ENCODE measurements at places on chromosomes 2 and 18.

GRCh38 chr2:220646424-220646823 lies 925.7 kb downstream of the EPHA4 start:
- H3K36me3 ChIP-seq = no peaks in the 10 kb centered on the region
- no peak overlapping the region for H3K27ac ChIP-seq
- H3K27me3 ChIP-seq = peaks cover 11% of the 10 kb centered on the region
- no peak overlapping the region for H3K4me3 ChIP-seq
- DNase-seq = no peak
- no peaks in the 10 kb centered on the region for H3K4me1 ChIP-seq

GRCh38 chr2:215728504-215729065 lies 284.8 kb downstream of the MREG start:
- H3K36me3 ChIP-seq = no peaks in the 10 kb centered on the region
- no peak overlapping the region for H3K4me3 ChIP-seq
- peaks cover 15% of the 10 kb centered on the region for H3K4me1 ChIP-seq
- H3K27me3 ChIP-seq = no peaks in the 10 kb centered on the region

DNA sequence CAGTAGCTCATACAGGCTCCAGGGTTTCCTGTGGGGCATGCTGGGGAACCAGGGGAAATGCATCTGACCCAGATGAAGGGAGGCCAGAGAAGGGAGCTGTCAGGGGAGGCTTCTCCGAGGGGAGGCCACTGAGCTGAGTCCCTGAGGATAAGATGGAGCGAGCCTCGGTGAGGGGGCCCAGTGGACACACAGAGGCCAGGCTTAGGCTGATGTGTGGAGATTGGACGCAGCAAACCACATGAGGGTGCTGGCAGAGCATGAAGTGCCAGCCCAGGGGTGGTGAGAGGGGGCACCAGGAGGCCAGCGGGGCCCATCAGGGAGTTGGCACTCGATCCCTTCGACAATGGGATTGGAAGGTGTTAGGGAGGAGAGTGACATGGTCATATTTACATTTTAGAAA lies 235.0 kb downstream of the KLHL29 start:
- no peak overlapping the region for H3K4me3 ChIP-seq
- no peak overlapping the region for H3K27ac ChIP-seq
- DNase-seq = no peak
- H3K36me3 ChIP-seq = no peaks in the 10 kb centered on the region
- peaks cover 23% of the 10 kb centered on the region for H3K4me1 ChIP-seq

DNA sequence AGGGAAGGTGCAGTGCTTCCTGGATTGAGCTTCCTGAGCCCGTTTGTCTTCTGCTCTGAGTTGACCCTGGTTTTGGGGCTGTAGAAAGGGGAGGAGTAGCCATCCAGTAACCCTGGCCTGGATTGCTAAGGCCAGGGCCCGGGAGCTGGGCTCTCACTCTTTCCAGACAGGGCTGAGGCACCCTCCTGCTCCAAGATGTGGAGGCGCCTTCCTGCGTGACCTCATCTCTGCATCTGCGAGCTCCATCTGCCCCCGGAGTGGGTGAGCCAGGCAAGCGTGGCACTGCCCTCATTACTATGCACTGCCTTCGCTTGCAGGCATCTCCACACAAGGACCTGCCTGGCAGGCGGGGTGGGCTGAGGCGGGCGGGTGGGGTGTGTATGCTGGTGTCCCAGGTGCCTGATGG lies 58.0 kb downstream of the RAB31 start:
- no peaks in the 10 kb centered on the region for H3K36me3 ChIP-seq
- peaks cover 1% of the 10 kb centered on the region for H3K4me1 ChIP-seq
- no peak overlapping the region for H3K4me3 ChIP-seq
- no peaks in the 10 kb centered on the region for H3K27me3 ChIP-seq
- no peak for DNase-seq

DNA sequence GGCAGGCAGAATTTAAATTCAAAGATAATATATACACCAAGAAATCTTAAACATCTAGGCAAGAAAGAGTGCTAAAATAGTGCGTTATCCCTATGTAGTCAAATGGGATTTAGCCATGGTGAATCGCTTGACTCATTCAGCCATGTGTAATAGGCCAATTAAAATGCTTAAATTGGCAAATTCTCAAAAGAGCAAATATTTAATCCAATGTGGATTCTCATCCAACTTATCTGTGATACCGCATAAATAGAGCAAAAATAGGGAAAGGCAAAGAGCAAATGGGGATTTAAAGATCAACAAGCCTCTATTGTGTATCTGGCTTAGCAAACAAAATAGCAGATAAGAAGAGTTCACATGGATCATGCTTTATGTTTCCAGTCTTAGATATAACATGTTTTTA lies 123.2 kb upstream of the RPRM start:
- no peak overlapping the region for H3K4me3 ChIP-seq
- H3K4me1 ChIP-seq = no peaks in the 10 kb centered on the region
- no peak overlapping the region for H3K27ac ChIP-seq
- H3K36me3 ChIP-seq = no peaks in the 10 kb centered on the region

GRCh38 chr2:21947046-21947445 lies 823.3 kb downstream of the TDRD15 start:
- no peak overlapping the region for H3K4me3 ChIP-seq
- H3K27me3 ChIP-seq = no peaks in the 10 kb centered on the region
- H3K4me1 ChIP-seq = no peaks in the 10 kb centered on the region
- no peaks in the 10 kb centered on the region for H3K36me3 ChIP-seq

DNA sequence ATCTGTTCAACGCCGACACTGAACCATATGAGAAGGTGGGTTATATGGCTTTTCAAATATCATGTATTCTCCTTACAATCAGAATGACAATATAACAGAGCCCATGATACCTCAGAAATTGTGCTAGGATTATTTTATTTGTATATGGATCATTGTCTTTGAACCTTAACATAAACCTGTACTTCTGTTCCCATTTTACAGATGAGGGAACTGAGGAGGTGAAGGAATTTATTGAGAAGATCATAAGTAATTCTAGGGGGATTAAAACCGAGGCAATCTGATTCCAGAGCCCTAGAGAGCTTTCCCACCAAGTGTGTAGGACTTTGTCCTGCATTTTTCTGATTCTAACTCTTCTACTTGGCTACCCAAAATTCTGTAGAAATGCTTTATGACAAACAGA lies 279.8 kb upstream of the FANCL start:
- H3K4me1 ChIP-seq = no peaks in the 10 kb centered on the region
- H3K4me3 ChIP-seq = no peak overlapping the region
- H3K27me3 ChIP-seq = no peaks in the 10 kb centered on the region

- H3K36me3 ChIP-seq = peaks cover 22% of the 10 kb centered on the region
- H3K27me3 ChIP-seq = peaks cover 38% of the 10 kb centered on the region
- DNase-seq = peak; percentile 56
- peaks cover 13% of the 10 kb centered on the region for H3K4me1 ChIP-seq
- no peak overlapping the region for H3K27ac ChIP-seq
Observed at GRCh38 chr2:238165288-238165921, 6.6 kb downstream of the ERFE start.

- no peak overlapping the region for H3K4me3 ChIP-seq
- H3K27ac ChIP-seq = peak overlapping the region; percentile 21
- peaks cover 17% of the 10 kb centered on the region for H3K4me1 ChIP-seq
- DNase-seq = no peak
Observed at GRCh38 chr18:49400398-49401072, 59.9 kb downstream of the DYM start.

DNA sequence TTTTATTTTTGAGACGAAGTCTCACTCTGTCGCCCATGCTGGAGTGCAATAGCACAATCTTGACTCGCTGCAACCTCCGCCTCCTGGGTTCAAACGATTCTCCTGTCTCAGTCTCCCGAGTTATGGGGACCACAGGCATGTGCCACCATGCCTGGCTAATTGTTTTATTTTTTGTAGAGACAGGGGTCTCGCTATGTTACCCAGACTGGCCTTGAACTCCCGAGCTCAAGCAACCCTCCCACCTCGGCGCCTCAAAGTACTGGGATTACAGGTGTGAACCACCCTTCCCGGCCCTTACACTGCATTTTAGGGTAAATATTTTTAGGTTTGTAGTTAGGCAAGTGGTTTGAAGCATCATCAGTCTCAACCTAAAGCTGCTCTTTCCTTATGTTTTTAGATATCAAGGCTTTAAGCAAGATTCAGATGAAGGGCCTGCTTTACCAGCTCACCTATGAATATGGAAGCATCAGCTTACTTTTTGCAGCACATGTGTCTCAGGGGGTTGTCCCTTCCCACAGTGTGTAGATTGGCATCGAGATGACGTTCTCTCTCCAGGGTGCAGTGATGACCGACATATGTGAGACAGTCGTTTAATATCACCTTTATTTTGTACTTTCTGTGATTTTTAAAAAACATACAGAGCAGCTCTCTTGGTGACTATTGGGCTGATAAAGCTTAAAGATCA lies 47.2 kb downstream of the ATIC start:
- H3K4me1 ChIP-seq = no peaks in the 10 kb centered on the region
- no peak overlapping the region for H3K27ac ChIP-seq
- peaks cover 46% of the 10 kb centered on the region for H3K36me3 ChIP-seq
- no peak overlapping the region for H3K4me3 ChIP-seq
- DNase-seq = no peak

- H3K4me3 ChIP-seq = no peak overlapping the region
- H3K27ac ChIP-seq = no peak overlapping the region
- DNase-seq = no peak
- H3K4me1 ChIP-seq = no peaks in the 10 kb centered on the region
- no peaks in the 10 kb centered on the region for H3K36me3 ChIP-seq
Observed at GRCh38 chr2:180705122-180705521, 275.3 kb upstream of the UBE2E3 start.

GRCh38 chr2:207155516-207156444 lies 10.0 kb downstream of the KLF7 start:
- peaks cover 81% of the 10 kb centered on the region for H3K4me1 ChIP-seq
- H3K4me3 ChIP-seq = no peak overlapping the region
- DNase-seq = no peak

DNA sequence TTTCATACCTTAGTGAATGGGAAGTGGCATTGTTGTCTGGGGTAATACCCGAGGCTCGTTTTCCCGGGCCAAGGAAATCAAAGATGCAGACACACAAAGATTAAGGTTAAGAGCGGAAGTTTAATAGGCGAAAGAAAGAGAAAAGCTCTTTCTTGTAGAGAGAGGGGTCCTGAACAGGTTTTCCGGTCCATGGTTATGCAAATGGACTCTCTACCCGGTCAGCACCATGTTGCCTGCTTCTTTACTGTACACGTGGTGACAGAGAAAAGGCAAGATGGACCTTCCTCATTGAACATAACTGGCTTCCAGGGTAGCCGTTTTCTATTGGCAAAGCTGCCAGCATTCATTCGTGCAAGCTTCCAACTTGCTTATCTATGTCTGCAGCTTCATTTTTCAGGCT lies 2063.5 kb downstream of the SUCLG1 start:
- no peak for DNase-seq
- no peaks in the 10 kb centered on the region for H3K4me1 ChIP-seq
- no peak overlapping the region for H3K27ac ChIP-seq

GRCh38 chr18:2534906-2535305 lies 36.4 kb downstream of the METTL4 start:
- DNase-seq = no peak
- no peaks in the 10 kb centered on the region for H3K4me1 ChIP-seq
- H3K36me3 ChIP-seq = no peaks in the 10 kb centered on the region
- no peak overlapping the region for H3K27ac ChIP-seq
- H3K27me3 ChIP-seq = no peaks in the 10 kb centered on the region
- no peak overlapping the region for H3K4me3 ChIP-seq

- no peak overlapping the region for H3K27ac ChIP-seq
- H3K4me3 ChIP-seq = no peak overlapping the region
- peaks cover 7% of the 10 kb centered on the region for H3K36me3 ChIP-seq
- DNase-seq = no peak
Observed at GRCh38 chr2:202754936-202755335, 116.6 kb downstream of the ICA1L start.

GRCh38 chr2:11998218-11998617 lies 251.8 kb downstream of the LPIN1 start:
- H3K4me1 ChIP-seq = no peaks in the 10 kb centered on the region
- no peaks in the 10 kb centered on the region for H3K27me3 ChIP-seq
- H3K36me3 ChIP-seq = no peaks in the 10 kb centered on the region
- no peak for DNase-seq
- H3K27ac ChIP-seq = no peak overlapping the region

DNA sequence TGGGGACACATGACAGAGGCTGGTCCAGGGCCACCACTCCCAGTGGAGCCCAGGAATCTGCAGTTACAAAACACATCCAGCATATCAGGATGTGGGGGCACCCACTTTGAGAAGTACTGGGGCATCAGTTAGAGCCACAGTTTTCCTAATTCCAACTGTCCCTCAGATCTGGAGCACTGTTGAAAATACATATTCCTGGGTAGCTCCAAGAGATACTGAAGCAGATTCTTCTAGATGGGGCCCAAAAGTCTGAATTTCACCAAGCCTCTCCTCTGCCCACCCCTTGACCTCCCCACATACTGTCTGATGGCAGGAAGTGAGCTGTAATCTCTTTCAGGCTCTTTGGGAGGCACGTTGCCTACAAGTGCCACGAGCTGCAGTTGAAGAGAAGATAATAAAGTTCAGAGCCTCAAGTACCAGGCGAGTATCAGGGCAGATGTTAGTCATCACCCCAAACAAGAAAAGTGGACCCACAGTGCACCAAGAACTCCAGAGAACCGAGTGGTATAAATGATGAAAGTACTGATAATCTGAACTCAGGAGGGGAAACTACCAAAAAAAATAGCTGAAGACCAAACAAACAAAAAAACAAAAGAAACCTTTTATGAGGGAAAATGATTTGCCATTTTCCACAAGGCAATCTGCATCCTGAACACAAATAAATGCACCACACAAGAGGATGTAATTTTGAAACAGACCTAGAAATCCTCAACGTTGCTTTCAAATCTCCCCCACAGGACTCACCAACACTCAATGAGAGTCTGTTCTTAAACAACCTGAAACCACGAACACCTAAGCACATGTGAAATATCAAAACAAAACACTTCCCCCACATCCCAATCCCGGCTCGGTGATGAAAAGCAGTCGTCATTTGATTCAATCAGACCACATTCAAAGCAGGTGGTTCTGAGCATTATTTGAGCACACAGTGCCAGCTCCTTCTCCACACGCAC lies 98.7 kb downstream of the TCF4 start:
- no peak overlapping the region for H3K27ac ChIP-seq
- no peak overlapping the region for H3K4me3 ChIP-seq
- no peaks in the 10 kb centered on the region for H3K27me3 ChIP-seq
- no peaks in the 10 kb centered on the region for H3K36me3 ChIP-seq
- no peak for DNase-seq
- H3K4me1 ChIP-seq = peaks cover 4% of the 10 kb centered on the region

DNA sequence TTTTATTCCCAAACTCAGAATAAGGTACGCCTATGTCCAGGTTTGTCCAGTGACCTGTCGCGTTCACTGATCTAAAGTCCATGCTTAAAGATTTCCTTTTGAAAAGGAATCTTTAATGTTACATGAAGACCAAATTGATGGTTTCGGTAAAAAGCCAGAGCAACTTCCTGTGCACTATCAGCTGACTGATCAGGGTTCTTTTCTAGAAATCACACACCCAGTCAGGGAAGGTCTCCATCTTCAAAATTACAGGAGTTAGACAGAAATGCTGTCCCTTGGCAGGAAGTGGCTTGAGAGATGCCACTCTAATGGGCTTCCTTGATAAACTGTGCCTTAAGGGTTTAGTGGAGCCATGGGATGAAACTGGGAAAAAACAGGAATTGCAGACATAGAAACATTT lies 14.7 kb upstream of the ARHGAP25 start:
- no peaks in the 10 kb centered on the region for H3K36me3 ChIP-seq
- H3K27me3 ChIP-seq = no peaks in the 10 kb centered on the region
- H3K4me3 ChIP-seq = no peak overlapping the region
- DNase-seq = no peak
- H3K4me1 ChIP-seq = peaks cover 8% of the 10 kb centered on the region
- H3K27ac ChIP-seq = no peak overlapping the region

Measured in upper lobe of right lung (tissue), 1 donor.